ENCODE measurements at places on chromosomes 13 and 19. TPM values are rescaled to one million over a fixed set of nuclear protein-coding genes. Genes with fewer than 3 reads are reported as not detected.

- no peak for DNase-seq
These were observed 31.2 kb downstream of the ZNF536 start for GRCh38 chr19:30403203-30403985.

DNA sequence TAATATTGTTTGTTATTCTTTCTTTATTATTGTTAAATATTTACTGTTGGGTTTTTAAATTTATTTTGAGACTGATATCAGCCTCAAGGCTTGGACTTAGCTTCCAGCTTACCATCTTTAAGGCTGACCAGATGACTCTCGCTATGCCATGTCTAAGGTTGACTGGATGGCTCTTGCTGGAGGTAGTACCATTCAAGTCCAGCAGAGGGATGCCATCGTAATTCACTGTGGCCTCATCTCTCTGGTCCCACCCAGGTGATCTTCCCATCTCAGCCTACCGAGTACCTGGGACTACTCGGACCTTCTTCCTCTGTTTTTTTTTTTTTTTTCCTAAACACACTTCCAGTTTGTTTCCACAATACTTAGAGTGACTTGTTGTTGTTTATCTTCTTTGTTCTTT is 41.7 kb upstream of the ZNF91 start:
- no peak for DNase-seq

GRCh38 chr19:35741203-35741515 is 1.1 kb downstream of the IGFLR1 start:
- no peak for DNase-seq

- no peak for DNase-seq
These were observed 29.9 kb downstream of the CEBPG start for GRCh38 chr19:33403221-33403972.

- no peak for DNase-seq
These were observed 10.9 kb downstream of the ZNF792 start for GRCh38 chr19:34953092-34953491.

GRCh38 chr19:16628183-16628983 is at the start of gene MED26:
TSS of gene MED26 (minus strand) at chr19:16628204. CDS start at chr19:16627943, 261 bp downstream.
- peak; percentile 96 for DNase-seq

- no peak for DNase-seq
These were observed 19.5 kb downstream of the ADGRE2 start for GRCh38 chr19:14758816-14759215.

- DNase-seq = no peak
These were observed 161.9 kb downstream of the B3GLCT start for GRCh38 chr13:31361673-31362072.

- no peak for DNase-seq
These were observed 712.0 kb upstream of the SGCG start for GRCh38 chr13:22468824-22469223.

- no peak for DNase-seq
These were observed 490 bp downstream of the ITPKC start for GRCh38 chr19:40717325-40717879.

GRCh38 chr13:66830940-66831716 is 399.0 kb downstream of the PCDH9 start:
- no peak for DNase-seq

GRCh38 chr13:47588676-47589075 is 412.4 kb downstream of the SUCLA2 start:
- no peak for DNase-seq

DNA sequence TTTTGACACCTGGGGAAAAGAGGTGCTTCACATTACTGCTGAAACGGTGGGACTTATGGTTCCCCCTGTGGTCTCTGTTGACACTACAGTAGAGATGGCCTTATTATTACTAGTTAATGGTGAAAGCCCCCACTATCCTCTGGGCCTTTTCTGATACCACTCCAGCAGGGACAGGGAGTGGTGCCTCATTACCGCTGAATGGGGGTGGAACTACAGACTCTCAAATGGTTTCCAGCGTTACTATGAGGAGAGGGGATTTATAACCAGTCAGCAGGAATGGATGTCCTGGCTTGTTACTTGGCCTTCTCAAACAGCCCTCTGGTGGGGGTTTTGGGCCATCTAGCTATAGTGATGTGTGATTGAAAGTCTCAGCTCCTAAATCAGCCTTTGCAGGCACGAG is 96.7 kb upstream of the DIAPH3 start:
- DNase-seq = no peak

DNA sequence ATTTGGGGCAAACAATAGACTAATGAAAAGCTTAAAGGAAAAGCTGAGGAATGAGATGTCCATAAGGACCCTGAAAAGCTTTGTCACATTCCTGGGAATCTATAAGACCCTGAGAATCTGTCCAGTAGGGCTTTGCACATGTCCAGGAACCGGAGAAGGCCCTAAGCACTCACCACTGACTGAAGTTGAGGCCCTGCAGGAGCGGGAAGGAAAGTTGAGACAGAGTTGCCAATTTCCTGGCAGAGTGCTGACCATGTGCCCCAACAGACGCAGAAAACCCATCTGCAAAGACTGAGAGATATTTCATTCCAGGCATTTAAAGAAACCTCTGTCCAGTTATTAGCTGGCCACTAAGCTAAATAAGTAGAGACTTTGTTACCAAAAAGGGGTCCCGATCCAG is 890.5 kb downstream of the UQCRFS1 start:
- DNase-seq = no peak

DNA sequence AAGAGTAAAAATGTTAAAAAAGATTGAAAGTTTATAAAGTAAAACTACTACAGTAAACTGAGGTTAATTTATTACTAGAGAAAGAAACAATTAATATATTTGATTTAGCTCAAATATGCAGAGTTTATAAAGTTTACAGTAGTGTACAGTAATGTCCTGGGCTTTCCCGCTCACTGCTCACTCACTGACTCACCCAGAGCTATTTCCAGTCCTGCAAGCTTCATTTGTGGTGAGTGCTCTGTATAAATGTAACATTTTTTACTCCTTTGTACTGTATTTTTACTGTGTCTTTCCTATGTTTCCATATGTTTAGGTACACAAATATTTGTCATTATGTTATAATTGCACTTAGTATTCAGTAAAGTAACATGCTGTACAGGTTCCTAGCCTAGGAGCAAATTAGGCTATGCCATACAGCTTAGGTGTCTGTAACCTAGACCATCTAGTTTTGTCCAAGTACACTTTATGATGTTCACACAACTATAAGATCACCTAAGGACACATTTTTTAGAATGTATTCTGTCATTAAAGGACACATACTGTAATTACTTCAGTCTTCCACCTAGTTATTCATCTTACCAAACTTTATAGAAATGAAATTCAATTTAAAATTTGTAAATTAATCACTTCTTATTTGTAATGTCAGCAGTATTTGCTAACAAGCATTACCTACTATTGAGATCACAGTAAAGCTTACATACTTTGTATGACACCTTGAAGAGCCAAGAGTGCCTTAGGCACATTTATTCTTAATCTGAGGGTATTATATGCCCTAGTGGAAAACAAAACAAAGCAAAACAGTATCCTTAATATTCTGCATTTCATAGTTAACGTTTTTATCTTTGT is 683.4 kb downstream of the PCDH9 start:
- DNase-seq = no peak

DNA sequence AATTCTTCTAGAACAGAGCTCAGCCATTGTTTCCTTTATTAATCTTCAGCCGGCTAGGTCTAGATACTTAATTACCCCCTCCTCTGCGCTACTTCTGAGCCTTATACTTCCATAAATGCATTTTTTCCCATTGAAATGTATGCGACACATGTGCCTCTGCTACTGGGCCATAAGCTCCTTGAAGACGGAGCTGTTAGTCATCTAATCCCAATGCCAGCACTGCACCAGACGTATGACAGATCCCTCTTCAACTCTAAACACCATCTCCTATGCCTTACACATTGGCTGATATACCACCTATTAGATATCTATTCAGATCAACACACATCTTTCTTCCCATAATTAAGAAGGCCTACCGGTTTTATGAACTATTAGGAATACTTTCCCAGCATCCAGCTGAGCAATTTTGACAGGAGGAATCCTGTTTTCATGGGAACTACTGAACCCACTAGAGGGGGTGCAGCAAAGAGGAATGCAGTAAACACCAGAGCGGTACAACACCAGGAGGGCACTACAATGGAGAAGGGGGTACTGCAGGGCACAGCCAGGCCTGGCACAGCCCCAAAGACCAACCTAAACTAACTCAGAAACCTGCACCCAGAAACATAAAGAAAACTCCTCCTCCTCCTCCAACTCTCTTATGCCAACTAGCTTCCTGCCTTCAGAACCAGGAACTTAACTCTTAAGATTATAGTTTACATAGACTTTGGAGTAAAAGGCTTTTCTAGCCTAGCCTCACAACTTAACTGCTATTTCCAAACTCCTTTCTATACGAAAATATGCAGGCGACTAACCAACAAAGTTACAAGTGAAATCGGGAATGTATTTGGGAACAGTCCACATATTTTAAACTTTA is 18.7 kb downstream of the STK24 start:
- DNase-seq = no peak

- DNase-seq = no peak
These were observed 116.5 kb downstream of the GPC6 start for GRCh38 chr13:93343097-93343496.

DNA sequence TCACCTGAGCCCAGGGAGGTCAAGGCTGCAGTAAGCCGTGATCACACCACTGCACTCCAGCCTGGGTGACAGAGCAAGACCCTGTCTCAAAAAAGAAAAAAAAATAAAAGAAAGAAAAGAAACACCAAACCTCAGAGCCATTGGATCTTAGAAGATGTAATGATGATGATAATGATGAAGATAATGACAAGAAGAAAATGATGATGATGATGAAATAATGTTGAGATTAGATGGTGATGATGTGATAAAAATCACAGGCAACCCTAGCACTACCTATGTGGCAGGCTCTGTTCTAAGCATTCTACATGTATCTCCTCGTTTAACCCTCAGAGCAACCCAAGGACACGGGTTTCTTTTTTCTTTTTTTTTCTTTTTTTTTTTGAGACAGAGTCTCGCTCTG is 20.1 kb upstream of the HNRNPUL1 start:
- DNase-seq = no peak

The C19orf85 gene
- not detected for total RNA-seq

The CD70 gene
- total RNA-seq = 8.4 TPM

The ZNF677 gene
- total RNA-seq = 2.9 TPM

The SDHAF1 gene
- total RNA-seq = 23.0 TPM

The WTIP gene
- total RNA-seq = 0.33 TPM

The TGFB1 gene
- total RNA-seq = 126 TPM

The MCEMP1 gene
- not detected for total RNA-seq

The FKRP gene
- 2.8 TPM for total RNA-seq

The WDFY2 gene
- 16.4 TPM for total RNA-seq

The C13orf42 gene
- not detected for total RNA-seq

The KLF1 gene
- total RNA-seq = 0.54 TPM

The ZNF607 gene
- 13.1 TPM for total RNA-seq

The TLE2 gene
- 5.0 TPM for total RNA-seq

The RAVER1 gene
- total RNA-seq = 52.5 TPM

Data from activated naive CD4-positive, alpha-beta T cell treated with anti-CD3 and anti-CD28 coated beads, Interleukin-2, amount 50 U/mL, for 72 hours (primary cell).